ENCODE measurements at places on chromosomes 1 and 21.

- DNase-seq = no peak
These were observed 80.5 kb upstream of the KIF26B start for GRCh38 chr1:245074232-245074747.

GRCh38 chr1:208201229-208201628 is 43.0 kb downstream of the PLXNA2 start:
- no peak for DNase-seq

DNA sequence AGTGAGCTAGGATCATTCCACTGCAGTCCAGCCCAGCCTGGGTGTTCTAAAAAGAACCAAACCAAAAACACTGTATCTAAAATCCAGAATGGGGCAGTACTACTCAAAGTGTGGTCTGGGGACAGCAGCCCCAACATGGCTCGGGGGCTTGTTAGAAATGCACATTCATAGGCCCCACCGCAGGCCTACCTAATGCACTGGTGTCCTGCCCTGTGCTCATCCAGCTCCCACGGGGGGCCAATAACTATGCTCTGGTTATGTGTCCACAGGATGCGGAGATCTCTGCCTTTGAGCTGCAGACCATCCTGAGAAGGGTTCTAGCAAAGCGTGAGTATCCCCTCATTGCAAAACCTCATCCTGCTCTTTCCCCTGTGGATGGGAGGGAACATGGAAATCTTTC is 51.5 kb downstream of the CAPN2 start:
- DNase-seq = no peak

DNA sequence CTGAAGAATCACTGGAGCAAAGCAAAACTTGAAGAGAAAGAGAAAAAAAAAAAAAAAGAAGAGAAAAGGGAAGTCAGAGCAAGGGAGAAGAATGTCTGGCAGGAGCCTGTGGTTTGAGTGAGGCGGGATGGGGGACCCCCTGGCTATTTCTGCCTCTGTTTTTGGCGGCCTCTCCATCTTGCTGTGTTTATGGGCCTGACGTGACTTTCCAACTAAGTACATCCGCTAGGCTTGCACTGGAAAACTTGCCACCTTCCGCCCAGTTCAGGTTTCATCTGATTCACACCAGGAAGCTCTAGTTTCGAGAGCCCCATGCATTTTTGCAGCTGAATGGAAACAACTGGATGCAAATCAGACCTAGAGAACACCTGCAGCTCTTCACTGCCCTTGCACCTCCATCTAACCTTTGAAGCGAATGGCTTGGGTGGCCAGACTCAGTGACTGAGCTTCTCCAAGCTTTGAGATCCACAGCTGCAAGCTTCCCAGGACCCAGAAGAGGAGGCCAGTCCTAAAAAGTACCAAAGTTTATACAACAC is 28.0 kb downstream of the TBX15 start:
- DNase-seq = no peak

GRCh38 chr1:47521034-47521881 is 83.4 kb downstream of the FOXD2 start:
- no peak for DNase-seq

GRCh38 chr1:17667641-17668040 is 87.5 kb upstream of the ACTL8 start:
- no peak for DNase-seq

GRCh38 chr1:172629170-172629569 is 29.7 kb upstream of the FASLG start:
- DNase-seq = no peak

All from HL-60 (cell line).